ENCODE measurements at places on chromosomes 5 and 9. TPM values are rescaled to one million over a fixed set of nuclear protein-coding genes. Genes with fewer than 3 reads are reported as not detected.

DNA sequence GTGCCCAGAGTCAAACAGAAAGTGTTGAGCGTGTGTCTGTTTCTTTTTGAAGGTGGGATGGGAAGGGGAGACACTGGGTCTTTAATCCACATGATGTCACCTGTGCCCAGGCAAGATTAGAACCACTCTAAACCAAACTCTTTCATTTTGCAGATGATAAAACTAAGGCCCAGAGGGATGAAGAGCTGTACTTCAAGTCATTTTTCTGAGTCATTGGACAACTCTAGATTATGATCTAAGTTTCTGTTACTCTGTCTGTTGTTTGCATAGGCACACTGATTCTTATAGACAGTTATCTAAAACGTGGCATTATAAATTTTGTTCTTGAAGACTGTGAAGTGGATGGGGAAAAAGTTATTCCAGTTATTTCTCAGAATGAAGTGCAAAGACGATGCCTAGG is 48.8 kb downstream of the MAST4 start:
- peaks cover 15% of the 10 kb centered on the region for H3K27me3 ChIP-seq
- peaks cover 5% of the 10 kb centered on the region for H3K4me1 ChIP-seq
- H3K27ac ChIP-seq: no peak overlapping the region
- no peak for DNase-seq

DNA sequence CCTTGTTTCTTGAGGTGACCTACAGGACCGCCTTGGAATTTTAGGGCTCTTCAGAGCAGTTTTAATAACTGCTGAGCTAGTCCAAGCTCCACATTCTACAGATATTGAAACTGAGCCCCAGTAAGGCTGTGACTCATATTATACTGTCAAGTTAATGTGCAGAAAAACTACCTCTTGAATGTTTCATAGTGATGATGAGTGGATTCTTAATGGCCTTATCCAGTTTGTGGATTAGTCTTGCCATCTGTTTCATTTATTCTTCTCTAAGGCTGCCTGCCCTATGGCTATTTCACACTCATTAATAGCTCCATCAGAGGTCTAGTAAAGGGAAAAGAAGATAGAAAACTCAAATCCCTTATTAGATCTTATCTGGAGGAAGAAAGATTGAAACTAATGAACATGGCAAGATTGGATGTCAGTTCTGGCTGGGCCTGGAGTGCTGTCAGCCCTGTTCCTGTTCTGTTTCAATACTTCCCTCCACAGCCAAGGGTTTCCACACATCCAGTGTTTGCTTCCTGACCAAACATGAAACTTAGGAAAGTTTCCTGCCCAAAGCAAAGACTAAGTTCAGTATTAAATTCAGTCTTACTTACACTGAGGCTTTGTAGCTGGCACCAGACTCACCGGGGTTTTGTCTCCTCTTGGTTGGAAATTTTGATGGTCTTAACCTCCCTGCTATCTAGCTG is 215.6 kb upstream of the DMAC1 start:
- no peaks in the 10 kb centered on the region for H3K36me3 ChIP-seq
- H3K27ac ChIP-seq: no peak overlapping the region

DNA sequence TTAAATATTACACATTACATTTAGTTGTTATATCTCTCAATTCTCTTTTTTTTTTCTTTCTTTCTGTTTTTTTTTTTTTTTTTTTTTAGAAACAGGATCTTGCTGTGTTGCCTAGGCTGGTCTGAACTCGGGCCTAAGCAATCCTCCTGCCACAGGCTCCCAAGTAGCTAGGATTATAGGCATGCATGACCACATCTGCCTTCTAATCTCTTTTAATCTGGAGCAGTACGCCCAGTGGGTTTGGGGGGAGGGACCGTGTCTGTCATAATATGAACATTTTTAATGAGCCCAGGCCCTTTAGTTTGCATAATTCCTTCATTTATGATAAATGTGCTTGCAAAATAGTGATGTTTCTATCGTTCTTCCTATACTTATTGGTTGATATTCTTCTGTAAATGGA is 10.3 kb downstream of the RHOBTB3 start:
- no peaks in the 10 kb centered on the region for H3K36me3 ChIP-seq
- no peak overlapping the region for H3K27ac ChIP-seq
- H3K4me3 ChIP-seq: no peak overlapping the region

CCL19 gene
- total RNA-seq: not detected

DNA sequence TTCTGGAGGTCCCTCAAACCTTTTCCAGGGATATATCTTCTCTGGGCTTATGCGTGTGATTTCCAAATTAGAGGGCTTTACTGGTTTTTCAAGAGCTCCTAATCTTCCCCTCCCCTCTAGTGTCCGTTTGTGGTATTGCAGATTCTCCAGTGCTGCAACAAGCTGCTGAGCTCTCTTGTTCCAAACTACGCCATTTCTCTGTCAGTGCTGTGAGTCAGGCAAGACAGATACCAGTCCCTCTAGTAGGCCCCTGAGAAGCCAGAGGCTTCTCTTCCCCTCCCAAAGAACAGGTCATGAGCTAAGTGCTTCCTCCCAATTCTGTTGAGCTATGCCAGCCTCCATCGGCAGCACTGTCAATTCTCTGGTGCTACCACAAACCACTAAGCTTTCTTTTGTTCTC is 149.5 kb downstream of the FANCC start:
- DNase-seq: peak; percentile 46
- no peak overlapping the region for H3K4me3 ChIP-seq
- H3K27me3 ChIP-seq: no peaks in the 10 kb centered on the region
- peaks cover 36% of the 10 kb centered on the region for H3K4me1 ChIP-seq
- H3K36me3 ChIP-seq: peaks cover 47% of the 10 kb centered on the region

CXCL14 gene
- not detected for total RNA-seq

DNA sequence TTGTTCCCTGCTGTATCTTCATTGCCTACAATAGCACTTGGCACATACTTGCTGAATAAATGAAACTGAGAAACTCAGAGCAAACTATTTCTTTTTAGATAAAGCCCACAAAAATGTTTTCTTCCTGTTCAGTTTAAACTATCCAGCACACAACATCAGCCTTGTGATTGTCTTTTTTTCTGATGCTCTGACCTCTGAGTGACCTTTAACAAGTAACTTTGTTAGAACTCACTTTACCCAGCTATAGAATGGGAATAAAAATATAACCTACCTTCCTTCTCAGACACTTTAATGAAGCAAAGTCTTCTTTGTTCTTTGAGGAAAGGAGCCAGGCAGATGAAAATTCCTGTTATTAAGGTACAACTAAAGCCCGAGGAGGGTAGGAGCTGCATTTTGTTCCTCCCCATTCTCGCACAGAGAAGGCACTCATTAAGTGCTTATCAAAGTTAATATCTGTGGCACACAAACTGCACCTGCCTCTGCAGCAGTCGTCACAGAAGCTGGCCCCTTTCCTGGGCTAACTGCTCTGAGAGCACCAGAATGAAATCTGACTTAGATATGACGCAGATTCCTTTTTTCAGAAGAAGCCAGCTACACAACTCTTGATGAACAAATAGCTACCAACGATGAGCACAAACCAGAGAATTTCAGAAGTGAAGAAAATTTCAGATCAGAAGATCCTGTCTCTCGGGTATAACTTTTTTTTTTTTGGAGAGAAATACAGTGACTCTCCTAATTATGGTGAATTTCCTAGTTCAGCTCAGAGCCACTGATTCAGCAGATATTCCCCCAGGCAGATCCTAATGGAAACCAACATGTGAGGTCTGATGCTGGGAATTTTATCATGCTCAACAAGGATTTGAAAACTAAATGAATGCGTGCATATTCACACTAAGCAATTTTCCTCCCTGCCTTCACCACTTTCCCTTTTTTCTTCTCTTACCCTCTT is 31.0 kb upstream of the NR3C1 start:
- DNase-seq: no peak
- no peaks in the 10 kb centered on the region for H3K27me3 ChIP-seq
- H3K4me1 ChIP-seq: peaks cover 60% of the 10 kb centered on the region

YIPF5 gene
- 34.2 TPM for total RNA-seq

STPG3 gene
- 0.48 TPM for total RNA-seq

RHOBTB3 gene
- total RNA-seq: 0.39 TPM

- H3K4me1 ChIP-seq: no peaks in the 10 kb centered on the region
- H3K27ac ChIP-seq: no peak overlapping the region
- H3K27me3 ChIP-seq: peaks cover 14% of the 10 kb centered on the region
Measured at GRCh38 chr9:34562135-34562745, 27.3 kb downstream of the CNTFR start.

CEL gene
- 2.1 TPM for total RNA-seq

DNA sequence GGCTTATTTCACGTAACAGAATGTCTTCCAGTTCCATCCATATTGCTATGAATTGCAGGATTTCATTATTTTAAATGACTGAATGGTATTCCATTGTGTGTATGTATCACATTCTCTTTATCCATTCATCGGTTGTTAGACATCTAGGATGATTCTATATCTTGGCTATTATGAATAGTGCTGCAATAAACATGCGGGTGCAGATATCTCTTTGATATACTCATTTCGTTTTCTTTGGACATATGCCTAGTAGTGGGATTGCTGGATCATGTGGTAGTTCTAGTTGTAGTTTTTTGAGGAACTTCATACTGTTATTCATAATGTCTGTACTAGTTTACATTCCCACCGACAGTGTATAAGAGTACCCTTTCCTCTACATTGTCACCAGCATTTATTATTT is 460.5 kb downstream of the MAN2A1 start:
- no peaks in the 10 kb centered on the region for H3K4me1 ChIP-seq
- H3K36me3 ChIP-seq: no peaks in the 10 kb centered on the region
- DNase-seq: no peak
- H3K4me3 ChIP-seq: no peak overlapping the region

GRCh38 chr5:142168365-142168764 is 59.8 kb downstream of the NDFIP1 start:
- no peak overlapping the region for H3K27ac ChIP-seq
- H3K4me3 ChIP-seq: no peak overlapping the region
- H3K27me3 ChIP-seq: no peaks in the 10 kb centered on the region
- no peak for DNase-seq
- H3K36me3 ChIP-seq: no peaks in the 10 kb centered on the region

GRCh38 chr5:40514976-40515375 is 164.7 kb upstream of the PTGER4 start:
- DNase-seq: no peak
- no peaks in the 10 kb centered on the region for H3K36me3 ChIP-seq
- no peaks in the 10 kb centered on the region for H3K27me3 ChIP-seq
- H3K27ac ChIP-seq: no peak overlapping the region
- peaks cover 29% of the 10 kb centered on the region for H3K4me1 ChIP-seq
- H3K4me3 ChIP-seq: no peak overlapping the region

GRCh38 chr9:21030389-21031035 is 928 bp downstream of the HACD4 start:
- peak; percentile 12 for DNase-seq
- peaks cover 23% of the 10 kb centered on the region for H3K36me3 ChIP-seq
- H3K4me3 ChIP-seq: no peak overlapping the region
- no peak overlapping the region for H3K27ac ChIP-seq
- H3K27me3 ChIP-seq: peaks cover 3% of the 10 kb centered on the region
- H3K4me1 ChIP-seq: peaks cover 18% of the 10 kb centered on the region

PRKAA1 gene
- total RNA-seq: 61.2 TPM

GAPVD1 gene
- total RNA-seq: 50.8 TPM

GRCh38 chr5:91101600-91102379 is 281.3 kb downstream of the ARRDC3 start:
- peaks cover 2% of the 10 kb centered on the region for H3K4me1 ChIP-seq
- no peak overlapping the region for H3K27ac ChIP-seq

ANKRD18B gene
- 2.6 TPM for total RNA-seq

- no peak for DNase-seq
- H3K27ac ChIP-seq: peak overlapping the region; percentile 89
- peaks cover 68% of the 10 kb centered on the region for H3K36me3 ChIP-seq
- peak overlapping the region; percentile 96 for H3K4me3 ChIP-seq
- peaks cover 56% of the 10 kb centered on the region for H3K4me1 ChIP-seq
Measured at GRCh38 chr5:57176350-57176857, 2.5 kb downstream of the GPBP1 start.

DNA sequence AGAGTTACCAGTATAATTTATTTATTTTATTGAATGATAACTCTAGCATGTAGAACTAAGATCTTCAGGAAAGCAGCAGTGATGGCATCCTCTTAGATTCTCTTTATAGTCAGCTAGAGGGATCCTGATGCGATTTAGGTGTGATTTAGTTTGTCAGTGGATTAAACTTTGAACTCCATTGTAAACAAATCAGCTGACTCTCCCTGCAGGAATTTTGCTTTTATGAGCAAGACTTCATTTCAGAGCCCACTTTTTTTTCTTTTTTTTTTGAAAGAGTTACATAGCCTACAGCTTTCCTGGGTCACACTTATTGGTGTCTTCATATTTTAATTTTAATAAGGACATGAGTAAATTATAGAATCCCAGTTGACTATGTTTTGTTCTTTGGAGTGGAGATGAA is 93.8 kb upstream of the SEMA6A start:
- H3K27me3 ChIP-seq: no peaks in the 10 kb centered on the region
- no peaks in the 10 kb centered on the region for H3K4me1 ChIP-seq
- no peak overlapping the region for H3K4me3 ChIP-seq
- no peak for DNase-seq
- H3K36me3 ChIP-seq: no peaks in the 10 kb centered on the region

DNA sequence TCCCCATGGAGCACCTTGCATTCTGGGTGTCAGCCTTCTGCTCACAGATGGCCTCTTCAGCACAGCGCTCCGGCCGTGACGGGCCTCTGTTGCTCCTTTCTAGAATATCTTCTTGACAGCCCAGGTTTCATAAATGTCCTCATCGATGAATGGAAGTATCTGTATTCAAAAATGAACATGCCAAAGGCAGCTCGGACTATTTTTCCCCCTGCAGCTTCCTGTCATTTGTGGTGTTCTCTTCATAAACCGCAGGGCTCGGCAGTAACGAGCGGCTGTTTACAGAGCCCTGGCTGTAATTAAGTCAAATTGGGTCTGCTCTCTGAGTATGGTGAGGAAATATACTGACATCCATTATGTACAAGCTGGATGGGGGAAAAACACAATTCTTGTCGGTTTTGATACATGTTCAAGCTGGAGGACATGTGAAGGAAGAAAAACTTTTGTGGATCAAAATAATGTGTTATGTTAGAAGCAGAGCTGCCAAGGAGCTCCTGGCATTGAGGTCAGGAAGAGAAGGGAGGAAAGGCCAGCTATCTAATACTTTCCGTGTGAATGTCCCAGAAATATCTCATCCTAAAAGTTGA is 154.1 kb upstream of the CD180 start:
- peak overlapping the region; percentile 24 for H3K4me3 ChIP-seq
- peaks cover 8% of the 10 kb centered on the region for H3K4me1 ChIP-seq
- no peak for DNase-seq
- H3K36me3 ChIP-seq: no peaks in the 10 kb centered on the region

GRCh38 chr5:6592601-6593000 is 40.2 kb downstream of the NSUN2 start:
- H3K36me3 ChIP-seq: peaks cover 14% of the 10 kb centered on the region
- no peaks in the 10 kb centered on the region for H3K4me1 ChIP-seq
- no peak overlapping the region for H3K27ac ChIP-seq
- no peak overlapping the region for H3K4me3 ChIP-seq

GRXCR2 gene
- not detected for total RNA-seq

ABLIM3 gene
- not detected for total RNA-seq

DNA sequence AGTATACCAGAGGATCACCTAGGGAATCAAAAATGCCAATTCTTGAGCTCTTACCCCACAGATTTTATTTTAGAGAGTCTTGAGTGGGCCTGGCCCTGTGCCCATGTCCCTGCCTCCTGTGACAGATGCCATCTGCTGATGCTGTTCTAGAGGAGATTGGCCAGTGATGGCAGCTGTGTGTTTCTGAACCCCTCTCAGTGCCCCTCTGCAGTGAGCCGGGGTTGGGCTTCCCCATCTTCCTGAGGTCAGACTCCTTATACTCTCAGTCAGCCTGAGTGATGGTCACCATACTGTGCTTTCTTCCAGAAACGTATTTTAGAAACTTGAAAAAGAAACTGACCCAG is 6.1 kb downstream of the PTCD2 start:
- peaks cover 18% of the 10 kb centered on the region for H3K4me1 ChIP-seq
- peaks cover 65% of the 10 kb centered on the region for H3K36me3 ChIP-seq
- no peak for DNase-seq
- H3K27me3 ChIP-seq: no peaks in the 10 kb centered on the region

TMEM252 gene
- not detected for total RNA-seq

- no peaks in the 10 kb centered on the region for H3K27me3 ChIP-seq
- no peak for DNase-seq
- H3K4me1 ChIP-seq: peaks cover 29% of the 10 kb centered on the region
Measured at GRCh38 chr5:134549714-134550113, 24.2 kb downstream of the JADE2 start.

All from activated T-helper 2 cell treated with anti-CD3 and anti-CD28 coated beads, Interferon-gamma antibody, Interleukin-2, Interleukin-4, amounts not matched to agents 10 μg/mL and 5 μg/mL and 100 μg/mL, durations not matched to agents 14 hours and 24 hours and 36 hours (primary cell).